ENCODE measurements at places on chromosomes 2 and 18.

GRCh38 chr2:149145314-149146295 is 107.1 kb downstream of the LYPD6B start:
- DNase-seq, result no peak

GRCh38 chr2:33375054-33375453 is 101.4 kb upstream of the RASGRP3 start:
- no peak for DNase-seq

DNA sequence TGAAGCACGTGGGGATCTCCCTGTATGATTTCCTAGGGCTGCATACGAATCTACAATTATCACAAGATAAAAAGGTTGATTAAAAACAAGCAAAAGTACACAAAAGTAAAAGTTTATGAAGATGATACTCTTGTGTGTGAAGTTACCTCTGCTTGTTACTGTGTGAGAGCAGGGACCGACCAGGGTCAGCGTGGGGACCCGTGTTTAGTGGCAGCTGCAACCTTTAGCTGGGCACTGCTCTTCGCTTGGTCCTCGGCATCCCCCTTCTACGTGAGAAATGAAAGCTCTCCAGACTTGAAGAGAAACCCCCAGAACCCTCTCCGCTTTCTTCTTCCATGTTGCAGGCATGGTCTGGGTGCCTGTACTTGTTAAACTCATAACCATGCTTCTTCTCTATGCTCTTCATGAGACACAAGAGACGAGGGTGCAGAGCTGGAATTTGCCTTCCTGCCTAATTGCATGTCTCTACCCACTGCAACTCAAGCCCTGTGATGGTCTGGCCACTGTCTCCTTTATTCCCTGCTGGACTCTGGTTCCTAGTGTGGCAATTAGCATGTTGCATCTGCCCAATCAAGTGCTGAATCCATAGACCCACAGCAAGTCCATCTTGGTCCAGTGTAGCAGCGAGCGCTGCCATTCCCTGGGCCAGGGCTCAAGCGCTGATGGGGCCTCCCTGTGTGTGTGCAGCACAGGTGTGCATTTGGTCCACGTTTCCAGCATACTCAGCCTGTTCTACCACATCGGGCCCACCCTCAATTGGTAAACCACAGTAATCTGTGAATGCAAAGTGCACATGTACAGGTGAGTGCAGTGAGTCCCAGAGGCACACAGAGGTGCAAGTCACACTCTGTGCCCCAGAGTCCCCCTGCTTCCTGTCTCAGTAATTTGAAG is 88.5 kb downstream of the TWIST2 start:
- DNase-seq, result no peak

- DNase-seq, result no peak
Observed at GRCh38 chr2:28665041-28665704, 86.5 kb upstream of the PPP1CB start.

All from COLO829 (cell line).